ENCODE measurements at places on chromosomes 12 and 14. TPM values are rescaled to one million over a fixed set of nuclear protein-coding genes. Genes with fewer than 3 reads are reported as not detected.

Gene KRT2
- total RNA-seq, result not detected

Gene DIO3
- 1.3 TPM for total RNA-seq

Gene POTEM
- total RNA-seq, result not detected

Gene TMEM52B
- 0.83 TPM for total RNA-seq

Gene ETFBKMT
- total RNA-seq, result 5.9 TPM

Gene SLCO1B1
- total RNA-seq, result not detected

Gene CDCA3
- total RNA-seq, result 4.8 TPM

Gene PMCH
- total RNA-seq, result 0.33 TPM

Gene CCER1
- not detected for total RNA-seq

Gene ASPG
- 0.66 TPM for total RNA-seq

Gene CCDC59
- 32.8 TPM for total RNA-seq

Gene TMEM116
- total RNA-seq, result 23.2 TPM

Gene EML5
- total RNA-seq, result 16.1 TPM

Gene AKAP6
- total RNA-seq, result 79.8 TPM

Gene IL22
- total RNA-seq, result not detected

Gene MDGA2
- total RNA-seq, result 99.0 TPM

Gene MYBPC1
- total RNA-seq, result 5.8 TPM

Data from spinal cord (tissue), 10 donors.